ENCODE measurements at places on chromosomes 13 and 19.

DNA sequence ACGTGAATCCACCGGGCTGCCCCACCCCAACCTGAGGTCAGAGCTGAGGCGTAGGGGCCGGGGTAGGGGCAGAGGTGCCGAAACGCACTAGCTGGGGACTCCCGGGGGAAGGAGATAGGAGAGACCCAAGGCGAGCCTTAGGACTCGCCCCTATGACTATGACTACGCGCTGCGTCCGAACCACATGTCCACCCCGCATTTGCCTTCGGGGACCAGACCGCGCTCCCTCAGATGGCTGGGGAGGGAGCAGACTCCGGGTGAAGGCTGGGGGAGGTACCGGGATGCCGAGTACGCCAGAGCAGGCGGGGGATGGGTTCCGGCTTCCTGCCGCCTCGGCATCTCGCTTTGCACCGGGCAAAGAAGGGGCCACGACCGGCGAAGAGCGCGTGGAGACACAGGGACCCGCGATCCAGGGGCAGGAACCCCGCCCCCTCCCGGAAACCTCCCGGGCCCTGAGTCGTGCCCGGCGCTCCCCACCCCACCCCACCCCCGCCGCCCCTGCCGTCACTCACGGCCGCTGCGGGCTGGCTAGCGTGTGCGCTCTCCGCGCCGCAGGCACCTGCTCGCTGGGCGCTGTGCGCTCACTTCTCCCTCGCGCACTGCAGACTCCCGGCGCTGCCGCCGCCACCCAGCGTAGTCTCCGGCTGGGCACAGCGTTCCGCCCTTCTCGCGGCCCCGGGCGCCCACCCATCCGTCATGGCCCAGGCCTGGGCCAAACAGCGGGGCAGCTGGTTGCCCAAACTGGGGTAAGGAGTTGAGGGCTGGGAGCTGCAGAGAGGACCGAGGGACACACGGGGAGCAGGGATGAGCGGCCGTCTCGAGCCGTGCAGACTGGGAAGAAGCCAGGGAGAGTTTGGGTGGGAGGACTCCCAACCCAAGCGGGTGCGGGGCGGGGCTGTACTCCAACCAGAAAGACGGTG, 622 bp upstream of the VSTM2B start:
- no peak for DNase-seq

- DNase-seq: no peak
These were observed 12.5 kb upstream of the TNFSF9 start for GRCh38 chr19:6518145-6518911.

- DNase-seq: no peak
These were observed 9.4 kb downstream of the C19orf81 start for GRCh38 chr19:50658441-50659317.

GRCh38 chr13:26983543-26984320, 187.9 kb downstream of the USP12 start:
- no peak for DNase-seq

DNA sequence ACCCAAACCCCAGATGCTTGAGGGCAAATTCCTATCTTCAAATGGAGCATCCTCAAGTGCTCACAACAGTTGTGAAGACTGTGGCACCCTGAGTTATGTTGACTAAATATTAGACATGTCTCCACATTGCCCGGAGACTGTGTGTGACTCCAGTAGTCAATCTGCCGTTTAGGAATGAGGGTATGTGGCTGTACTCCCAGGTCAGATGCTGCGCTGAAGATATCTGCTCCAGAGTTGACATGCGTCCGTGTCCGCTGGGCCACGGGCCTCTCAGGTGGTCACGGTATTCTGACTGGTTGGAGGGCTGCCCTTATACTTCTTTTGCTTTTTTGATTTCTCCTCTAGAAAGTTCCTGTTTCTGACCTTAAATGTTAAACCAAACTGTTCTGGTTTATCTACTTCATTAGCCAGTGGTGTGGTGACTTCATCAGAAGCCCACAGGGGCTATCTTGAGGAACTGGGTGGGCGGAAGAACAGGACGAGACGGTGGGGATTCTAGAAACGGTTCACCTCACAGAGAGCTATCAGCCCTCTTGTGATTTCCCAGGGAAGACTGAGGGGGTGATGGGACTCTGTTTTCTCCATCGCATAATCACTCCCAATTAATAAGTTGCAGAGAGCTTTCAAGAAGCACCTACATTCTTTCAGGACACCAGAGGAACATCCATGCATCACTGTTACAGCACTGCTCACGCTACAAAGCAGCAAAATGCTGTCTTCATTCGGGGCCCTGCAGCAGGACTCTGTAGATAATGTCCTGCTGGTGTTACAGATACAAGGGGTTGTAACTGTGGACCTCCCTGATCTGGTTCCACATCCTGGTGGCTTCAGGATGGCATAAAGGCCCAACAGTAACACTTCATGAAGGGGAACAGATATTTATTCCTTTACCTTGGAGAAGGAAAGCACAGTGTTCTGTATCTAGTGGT, 1.3 kb upstream of the LCP1 start:
- DNase-seq: no peak

DNA sequence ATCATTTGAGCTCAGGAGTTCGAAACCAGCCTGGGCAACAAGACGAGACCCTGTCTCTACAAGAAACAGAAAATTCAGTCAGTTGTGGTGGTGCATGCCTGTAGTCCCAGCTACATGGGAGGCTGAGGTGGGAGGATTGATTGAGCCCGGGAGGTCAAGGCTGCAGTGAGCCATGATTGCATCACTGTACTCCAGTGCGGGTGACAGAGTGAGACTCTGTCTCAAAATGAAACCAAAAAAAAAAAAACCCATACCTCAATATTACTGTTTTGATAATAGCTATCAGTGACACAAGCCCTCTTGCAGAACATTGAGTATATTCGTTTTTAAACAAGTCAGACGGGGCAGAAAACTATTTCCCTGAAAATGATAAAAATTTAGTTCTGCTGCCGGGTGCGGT, 16.2 kb downstream of the ZNF791 start:
- no peak for DNase-seq

All from thoracic aorta (tissue), 2 donors.